D341Med (cell line): ENCODE measurements at places on chromosomes 2 and 18.

DNA sequence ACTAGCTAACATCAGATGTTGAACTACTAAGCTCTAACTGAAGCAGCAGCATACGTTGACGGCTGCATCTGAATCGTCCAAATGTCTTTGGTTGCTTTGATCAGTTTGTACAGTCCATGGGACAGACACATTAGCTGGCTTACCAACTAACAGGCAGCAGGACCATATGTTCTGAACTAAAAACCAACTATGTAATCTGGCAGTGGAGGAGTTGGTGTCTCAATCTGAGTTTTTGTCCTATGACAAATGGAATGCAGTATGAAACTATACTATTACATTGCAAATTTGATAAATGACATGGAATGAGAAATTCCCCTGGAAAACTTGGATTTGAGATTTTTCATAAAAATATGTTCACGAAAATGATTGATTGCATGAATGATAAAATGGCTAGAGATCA, 79.5 kb downstream of the EPHA4 start:
- no peak for DNase-seq

- DNase-seq, result peak; percentile 97
Observed at GRCh38 chr2:29921560-29921915, at the start of gene ALK. Gene ALK (minus strand): TSS chr2:29921586. CDS start chr2:29920659, 927 bp downstream.

- no peak for DNase-seq
Observed at GRCh38 chr2:42904576-42904876, 112.1 kb upstream of the HAAO start.

DNA sequence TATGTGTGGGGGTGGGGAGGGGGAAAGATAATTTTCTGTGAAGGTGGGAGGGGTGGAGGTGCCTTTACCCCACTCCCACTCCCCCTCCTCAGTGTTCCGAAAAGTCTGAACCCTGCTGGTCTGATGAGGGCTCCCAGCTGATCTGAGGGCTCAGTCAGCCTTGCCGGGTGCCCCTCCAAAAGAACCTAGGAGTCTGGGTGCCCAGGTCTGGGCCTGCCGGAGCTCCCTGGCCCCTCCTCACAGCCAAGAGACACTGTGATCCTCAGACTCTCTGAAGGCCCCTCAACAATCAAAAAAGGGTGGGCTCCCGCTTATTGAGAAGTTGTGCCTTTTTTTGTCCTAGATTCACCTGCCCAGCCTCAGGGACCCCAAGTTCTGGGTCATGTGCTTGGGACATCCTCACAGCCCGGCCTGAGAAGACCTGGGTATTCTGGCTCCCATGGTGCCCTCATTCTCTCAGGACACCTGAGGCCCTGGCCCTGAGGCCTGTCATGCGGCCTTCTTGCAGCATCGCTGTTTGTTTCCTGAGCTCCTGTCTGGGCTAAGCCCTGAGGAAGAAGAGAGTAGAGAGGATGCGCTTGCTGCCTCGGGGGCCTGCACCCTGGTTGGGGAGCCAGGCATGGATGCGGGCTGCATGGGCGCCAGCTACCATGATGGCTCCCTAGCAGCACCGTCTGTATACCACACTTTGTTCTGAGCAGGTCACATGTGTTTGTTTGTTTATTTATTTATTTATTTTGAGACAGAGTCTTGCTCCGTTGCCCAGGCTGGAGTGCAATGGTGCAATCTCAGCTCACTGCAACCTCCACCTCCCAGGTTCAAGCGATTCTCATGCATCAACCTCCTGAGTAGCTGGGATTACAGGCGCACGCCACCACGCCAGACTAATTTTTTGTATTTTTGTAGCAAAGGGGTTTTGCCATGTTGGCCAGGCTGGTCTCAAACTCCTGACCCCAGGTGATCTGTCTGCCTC, 44.0 kb downstream of the SDC1 start:
- no peak for DNase-seq

DNA sequence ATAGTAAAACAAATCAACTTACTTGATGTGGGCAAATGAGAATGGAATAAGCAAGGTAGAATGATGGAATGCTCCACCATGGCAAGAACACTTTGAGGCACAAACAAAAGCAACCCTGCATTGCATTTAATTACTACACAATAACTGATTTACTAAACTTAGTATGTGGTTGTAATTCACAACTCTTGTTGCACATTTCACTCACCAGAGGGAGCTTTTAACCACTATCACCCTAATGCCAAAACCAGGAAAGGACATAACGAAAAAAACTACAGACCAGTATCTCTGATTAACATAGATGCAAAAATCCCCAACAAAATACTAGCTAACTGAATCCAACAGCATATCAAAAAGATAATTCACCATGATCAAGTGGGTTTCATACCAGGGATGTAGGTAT, 659.8 kb downstream of the CPS1 start:
- no peak for DNase-seq
